Osteoblast (primary cell): ENCODE measurements at places on chromosomes 2 and 18. TPM values are rescaled to one million over a fixed set of nuclear protein-coding genes. Genes with fewer than 3 reads are reported as not detected.
A peak's percentile ranks its signal among the peaks of the same experiment; 100 is the strongest.

DNA sequence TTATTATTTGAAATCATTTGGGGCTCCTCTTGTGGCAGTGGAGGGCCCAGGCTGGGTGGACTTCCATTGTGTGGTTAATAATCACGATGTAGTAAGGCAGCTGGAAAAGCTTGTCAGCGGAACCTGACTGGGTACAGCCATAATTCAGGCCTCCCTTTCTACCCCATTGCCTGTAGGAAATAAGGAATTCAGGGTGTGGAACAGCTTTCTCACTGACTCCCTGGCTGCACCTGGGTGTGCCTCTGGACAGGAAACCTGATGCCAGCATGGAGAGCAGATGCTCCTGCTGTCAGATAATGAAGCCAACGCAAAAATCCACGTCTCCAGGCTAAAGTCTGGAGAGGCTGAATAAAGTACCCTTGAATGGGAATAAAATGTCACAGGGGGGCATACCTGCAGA lies 44.2 kb downstream of the LYPD6B start:
- H3K4me1 ChIP-seq: peaks cover 5% of the 10 kb centered on the region
- DNase-seq: no peak
- no peaks in the 10 kb centered on the region for H3K27me3 ChIP-seq
- H3K27ac ChIP-seq: no peak overlapping the region
- no peaks in the 10 kb centered on the region for H3K36me3 ChIP-seq
- H3K4me3 ChIP-seq: no peak overlapping the region

Gene FEV
- total RNA-seq: not detected in 2 replicates

- peak; percentile 66 for DNase-seq
- H3K27ac ChIP-seq: no peak overlapping the region
- H3K36me3 ChIP-seq: no peaks in the 10 kb centered on the region
- H3K4me3 ChIP-seq: no peak overlapping the region
Observed at GRCh38 chr2:60857056-60857455, 24.3 kb upstream of the REL start.

DNA sequence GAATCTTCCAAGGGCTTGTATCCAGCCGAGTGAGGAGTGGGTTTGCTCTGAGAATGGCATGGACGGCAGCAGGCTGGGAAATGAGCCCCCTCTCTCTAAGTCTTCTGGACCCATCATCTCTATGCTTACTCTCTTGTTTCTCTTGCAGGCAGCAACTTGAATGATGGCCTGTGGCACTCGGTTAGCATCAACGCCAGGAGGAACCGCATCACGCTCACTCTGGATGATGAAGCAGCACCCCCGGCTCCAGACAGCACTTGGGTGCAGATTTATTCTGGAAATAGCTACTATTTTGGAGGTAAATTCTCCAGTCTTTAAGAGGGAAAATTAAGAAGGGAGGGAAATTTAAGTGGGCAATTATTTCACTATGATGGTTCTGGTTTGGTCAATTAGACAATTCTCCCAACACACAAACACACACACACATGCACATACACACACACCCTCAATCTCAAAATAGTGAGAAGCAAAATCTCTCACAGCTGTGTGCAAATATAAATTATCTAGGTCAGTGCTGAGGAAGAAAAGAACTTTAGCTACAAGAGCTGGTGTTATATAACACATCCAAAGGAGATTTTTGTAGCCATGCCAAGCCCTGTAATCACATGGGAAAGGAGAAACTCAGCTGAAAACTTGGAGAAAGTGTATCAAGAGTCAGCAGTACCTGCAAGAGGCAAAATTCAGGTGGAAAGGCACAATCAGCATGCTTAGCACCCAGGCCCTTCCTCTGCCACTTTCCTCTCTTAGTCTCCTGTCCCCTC lies 499.2 kb downstream of the CNTNAP5 start:
- DNase-seq: no peak
- H3K4me1 ChIP-seq: no peaks in the 10 kb centered on the region
- H3K27me3 ChIP-seq: no peaks in the 10 kb centered on the region
- H3K27ac ChIP-seq: no peak overlapping the region
- no peak overlapping the region for H3K4me3 ChIP-seq
- no peaks in the 10 kb centered on the region for H3K36me3 ChIP-seq

- no peak overlapping the region for H3K4me3 ChIP-seq
- no peak overlapping the region for H3K27ac ChIP-seq
- DNase-seq: no peak
- no peaks in the 10 kb centered on the region for H3K4me1 ChIP-seq
- no peaks in the 10 kb centered on the region for H3K27me3 ChIP-seq
Observed at GRCh38 chr18:72634500-72634899, 90.4 kb upstream of the CBLN2 start.

Gene SERPINB11
- total RNA-seq: not detected in 2 replicates

DNA sequence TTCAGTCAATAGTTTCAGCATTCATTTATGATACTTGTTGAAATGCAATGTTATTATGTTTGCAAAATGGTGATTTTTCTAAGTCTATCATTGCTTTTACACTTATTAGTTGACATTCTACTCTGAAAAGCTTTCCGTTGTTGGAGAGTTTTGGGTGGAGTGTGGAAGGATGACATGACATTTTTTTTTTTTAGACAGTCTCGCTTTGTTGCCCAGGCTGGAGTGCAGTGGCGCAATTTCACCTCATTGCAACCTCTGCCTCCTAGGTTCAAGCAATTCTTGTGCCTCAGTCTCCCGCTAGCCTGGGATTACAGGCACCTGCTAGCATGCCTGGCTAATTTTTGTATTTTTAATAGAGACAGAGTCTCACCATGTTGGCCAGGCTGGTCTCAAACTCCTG lies 29.8 kb downstream of the PIKFYVE start:
- H3K4me3 ChIP-seq: no peak overlapping the region
- peaks cover 14% of the 10 kb centered on the region for H3K36me3 ChIP-seq
- no peaks in the 10 kb centered on the region for H3K4me1 ChIP-seq
- no peaks in the 10 kb centered on the region for H3K27me3 ChIP-seq
- no peak for DNase-seq
- H3K27ac ChIP-seq: no peak overlapping the region

Gene SERPINB7
- 0.36 and 0.88 TPM in 2 replicates for total RNA-seq

- no peak for DNase-seq
- no peaks in the 10 kb centered on the region for H3K4me1 ChIP-seq
- H3K4me3 ChIP-seq: no peak overlapping the region
- H3K27me3 ChIP-seq: peaks cover 34% of the 10 kb centered on the region
- no peaks in the 10 kb centered on the region for H3K36me3 ChIP-seq
Observed at GRCh38 chr18:46761059-46761769, 4.4 kb upstream of the ST8SIA5 start.

Gene ARHGEF4
- 3.6 and 7.7 TPM in 2 replicates for total RNA-seq

DNA sequence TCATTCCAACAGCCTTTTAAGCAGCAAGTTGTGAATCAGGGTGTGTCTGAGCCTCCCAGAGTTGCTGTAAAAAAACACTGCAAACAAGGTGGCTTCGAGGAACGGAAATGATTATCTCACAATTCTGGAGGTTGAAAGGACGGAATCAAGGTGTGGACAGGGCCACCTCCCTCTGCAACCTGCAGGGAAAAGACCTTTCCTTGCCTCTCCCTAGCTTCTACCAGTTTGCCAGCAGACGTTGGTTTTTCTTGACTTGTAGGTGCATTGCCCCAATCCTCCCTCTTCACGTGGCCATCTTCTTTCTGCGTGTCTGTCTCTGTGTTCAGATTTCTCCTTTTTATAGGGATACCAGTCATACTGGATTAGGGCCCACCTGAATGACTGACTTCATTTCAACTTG lies 24.8 kb upstream of the TMEM131 start:
- H3K27ac ChIP-seq: no peak overlapping the region
- peaks cover 5% of the 10 kb centered on the region for H3K4me1 ChIP-seq
- no peaks in the 10 kb centered on the region for H3K36me3 ChIP-seq
- H3K4me3 ChIP-seq: no peak overlapping the region

Gene EVX2
- total RNA-seq: under 0.01 TPM in 1 of 2 replicates, not detected in the other

Gene NEU2
- total RNA-seq: not detected in 2 replicates

Gene OR6B2
- not detected in 2 replicates for total RNA-seq

DNA sequence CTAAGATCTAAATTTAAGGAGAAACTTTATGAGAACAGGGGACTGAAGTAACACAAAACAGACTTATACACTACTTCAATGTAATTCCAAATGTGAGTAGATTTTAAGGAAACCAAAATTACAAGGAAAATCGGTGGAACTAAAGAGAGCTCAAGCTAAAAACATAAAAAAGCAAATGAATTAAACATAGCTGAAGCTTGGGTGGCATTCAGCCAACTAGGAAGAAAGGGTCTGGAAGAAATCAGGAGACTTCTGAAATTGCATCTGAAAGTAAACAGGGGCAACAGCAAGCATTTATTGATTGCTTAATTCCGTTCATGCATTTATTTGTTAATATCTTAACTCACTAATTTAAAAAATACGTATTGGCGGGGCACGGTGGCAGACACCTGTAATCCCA lies 727.3 kb upstream of the PKDCC start:
- no peaks in the 10 kb centered on the region for H3K36me3 ChIP-seq
- H3K4me1 ChIP-seq: no peaks in the 10 kb centered on the region
- H3K27me3 ChIP-seq: no peaks in the 10 kb centered on the region
- no peak for DNase-seq
- no peak overlapping the region for H3K27ac ChIP-seq
- H3K4me3 ChIP-seq: no peak overlapping the region

DNA sequence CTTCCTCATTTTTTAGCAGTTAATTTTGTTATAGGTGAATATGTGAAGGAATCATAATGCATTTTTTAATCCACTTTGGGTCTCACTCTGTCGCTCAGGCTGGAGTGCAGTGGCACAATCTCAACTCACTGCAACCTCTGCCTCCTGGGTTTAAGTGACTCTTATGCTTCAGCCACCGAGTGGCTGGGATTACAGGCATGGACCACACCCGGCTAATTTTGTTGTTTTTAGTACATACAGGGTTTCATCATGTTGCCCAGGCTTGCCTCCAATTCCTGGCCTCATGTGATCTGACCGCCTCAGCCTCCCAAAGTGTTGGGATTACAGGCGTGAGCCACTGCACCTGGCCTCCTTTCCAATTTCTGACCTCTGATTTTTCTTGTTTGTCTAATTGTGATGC lies 17.7 kb downstream of the SCYGR5 start:
- no peak overlapping the region for H3K27ac ChIP-seq
- H3K4me1 ChIP-seq: no peaks in the 10 kb centered on the region
- no peak for DNase-seq
- no peaks in the 10 kb centered on the region for H3K36me3 ChIP-seq
- no peaks in the 10 kb centered on the region for H3K27me3 ChIP-seq

DNA sequence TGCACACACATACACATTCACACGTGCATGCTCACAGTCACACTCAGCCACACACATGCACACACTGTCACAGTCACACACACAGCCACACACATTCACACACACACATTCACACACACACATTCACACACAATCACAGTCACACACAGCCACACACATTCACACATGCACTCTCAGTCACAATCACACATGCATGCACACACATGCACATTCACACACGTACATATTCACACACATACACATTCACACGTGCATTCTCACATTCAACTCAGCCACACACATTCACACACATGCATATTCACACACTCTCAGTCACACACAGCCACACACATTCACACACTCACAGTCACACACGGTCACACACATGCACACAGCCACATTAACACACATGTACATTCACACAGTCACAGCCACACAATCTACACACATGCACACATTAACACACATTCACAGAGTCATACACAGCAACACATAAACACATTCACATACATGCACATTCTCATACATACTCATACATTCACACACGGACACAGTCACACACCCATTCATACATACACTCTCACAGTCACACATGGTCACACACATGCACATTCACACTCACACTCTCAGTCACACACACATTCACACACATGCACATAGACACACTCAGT lies 239.8 kb downstream of the EIPR1 start:
- no peak overlapping the region for H3K27ac ChIP-seq
- H3K36me3 ChIP-seq: no peaks in the 10 kb centered on the region
- DNase-seq: no peak

Gene GBX2
- total RNA-seq: not detected in 2 replicates

GRCh38 chr2:231605607-231606091 lies 13.0 kb downstream of the TEX44 start:
- H3K27ac ChIP-seq: peak overlapping the region; percentile 85
- DNase-seq: no peak
- H3K27me3 ChIP-seq: no peaks in the 10 kb centered on the region
- peaks cover 9% of the 10 kb centered on the region for H3K4me1 ChIP-seq

- no peaks in the 10 kb centered on the region for H3K27me3 ChIP-seq
- H3K4me1 ChIP-seq: peaks cover 16% of the 10 kb centered on the region
- peak; percentile 98 for DNase-seq
- H3K36me3 ChIP-seq: no peaks in the 10 kb centered on the region
- H3K27ac ChIP-seq: no peak overlapping the region
Observed at GRCh38 chr2:8544786-8545694, 136.8 kb upstream of the ID2 start.

Gene SERPINB3
- not detected in 2 replicates for total RNA-seq

DNA sequence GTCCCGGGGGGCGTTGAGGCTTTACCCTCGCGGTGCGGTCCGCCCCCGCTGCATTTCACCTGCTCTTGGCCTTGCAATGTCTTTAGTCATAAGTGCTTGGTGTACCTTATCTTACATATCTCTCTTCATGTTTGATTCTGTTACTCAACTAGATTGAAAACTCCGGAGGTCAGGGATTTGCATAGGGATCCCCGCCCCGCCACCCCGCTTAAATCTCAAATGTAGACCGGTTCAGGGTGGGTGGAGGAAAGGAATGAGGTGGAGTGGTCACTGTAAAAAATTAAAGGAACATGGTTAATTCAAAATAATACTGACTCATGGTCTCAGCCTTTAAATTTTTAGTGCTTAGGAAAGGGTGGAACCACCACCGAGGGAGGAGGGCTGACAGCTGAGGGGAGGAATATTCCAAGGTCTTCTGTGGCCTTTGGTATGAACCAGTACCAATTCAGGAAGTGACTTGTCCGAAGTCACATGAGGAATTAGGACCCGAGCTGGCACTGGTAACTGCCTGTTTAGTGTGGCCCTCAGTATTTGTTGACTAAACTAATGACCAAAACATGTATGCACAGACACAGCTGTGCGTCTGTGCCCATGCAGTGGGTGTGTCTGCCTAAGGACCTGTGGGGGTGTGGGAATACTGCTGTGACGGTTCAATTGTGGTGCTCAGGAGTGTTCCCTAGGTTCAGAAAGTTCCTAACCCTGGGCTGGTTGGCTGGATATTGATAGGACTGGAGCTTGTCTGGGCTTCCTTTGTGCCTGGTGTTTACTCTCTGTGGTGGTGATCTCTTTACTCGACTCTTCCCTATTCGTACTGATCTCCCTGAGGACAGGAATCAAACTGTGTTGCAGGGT lies 1.0 kb downstream of the PLEKHB2 start:
- H3K27ac ChIP-seq: peak overlapping the region; percentile 95
- H3K27me3 ChIP-seq: no peaks in the 10 kb centered on the region

- no peaks in the 10 kb centered on the region for H3K36me3 ChIP-seq
- H3K4me1 ChIP-seq: peaks cover 7% of the 10 kb centered on the region
- no peak overlapping the region for H3K27ac ChIP-seq
- H3K4me3 ChIP-seq: no peak overlapping the region
- H3K27me3 ChIP-seq: peaks cover 22% of the 10 kb centered on the region
Observed at GRCh38 chr2:238689331-238689730, 158.6 kb upstream of the TWIST2 start.

Gene NOSTRIN
- total RNA-seq: 0.59 and 1.4 TPM in 2 replicates

- no peaks in the 10 kb centered on the region for H3K4me1 ChIP-seq
- no peaks in the 10 kb centered on the region for H3K27me3 ChIP-seq
- DNase-seq: no peak
- H3K4me3 ChIP-seq: no peak overlapping the region
Observed at GRCh38 chr18:42274488-42275137, 319.6 kb downstream of the PIK3C3 start.

GRCh38 chr2:9166579-9167377 lies 39.8 kb upstream of the ASAP2 start:
- H3K4me3 ChIP-seq: no peak overlapping the region
- H3K36me3 ChIP-seq: no peaks in the 10 kb centered on the region

Gene SLC11A1
- total RNA-seq: 0.29 and 0.36 TPM in 2 replicates
